Fibroblast of skin of right quadriceps (primary cell): ENCODE measurements at places on chromosomes 13 and 19.

GRCh38 chr13:75341028-75341427 is 140.9 kb downstream of the TBC1D4 start:
- no peak for DNase-seq

- DNase-seq: peak; percentile 5
Observed at GRCh38 chr13:93614776-93615175, 388.2 kb downstream of the GPC6 start.

DNA sequence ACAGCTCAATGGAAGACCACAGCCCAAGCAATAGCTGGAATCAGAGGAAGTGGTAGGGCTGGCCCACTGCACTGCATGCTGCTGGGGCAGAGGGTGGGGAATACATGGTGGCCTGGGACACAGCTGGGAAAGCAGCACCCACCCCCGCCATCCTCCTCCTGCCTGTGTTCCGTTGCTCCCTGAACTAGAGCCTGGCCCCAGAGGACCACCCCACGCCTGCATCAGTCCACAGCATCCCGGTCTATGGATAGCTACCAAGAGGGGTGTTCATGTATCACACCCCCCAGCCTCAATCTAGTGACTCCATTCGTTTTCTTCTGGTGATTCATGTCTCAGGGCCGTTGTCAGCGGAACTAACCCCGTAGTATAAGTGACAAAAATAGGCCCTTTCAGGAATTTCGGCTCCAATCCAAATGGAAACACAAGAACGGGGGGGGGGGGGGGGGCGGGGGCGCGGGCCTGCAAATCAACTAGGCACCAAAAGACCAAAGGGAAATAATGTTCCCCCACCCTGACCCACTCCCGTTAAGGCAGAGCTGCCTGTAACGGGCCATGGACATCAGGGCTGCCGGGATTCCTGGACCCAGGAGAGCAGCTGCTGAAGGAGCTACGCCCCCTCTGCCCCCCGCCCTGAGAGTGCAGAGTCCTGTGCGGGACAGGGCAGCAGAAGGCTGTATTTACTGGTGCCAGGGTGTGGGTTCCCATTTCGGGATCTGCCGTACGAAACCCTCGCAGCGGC is 18.9 kb upstream of the EPHX3 start:
- DNase-seq: peak; percentile 84

- DNase-seq: peak; percentile 99
Observed at GRCh38 chr13:50589139-50589538, 254.4 kb downstream of the DLEU7 start.

DNA sequence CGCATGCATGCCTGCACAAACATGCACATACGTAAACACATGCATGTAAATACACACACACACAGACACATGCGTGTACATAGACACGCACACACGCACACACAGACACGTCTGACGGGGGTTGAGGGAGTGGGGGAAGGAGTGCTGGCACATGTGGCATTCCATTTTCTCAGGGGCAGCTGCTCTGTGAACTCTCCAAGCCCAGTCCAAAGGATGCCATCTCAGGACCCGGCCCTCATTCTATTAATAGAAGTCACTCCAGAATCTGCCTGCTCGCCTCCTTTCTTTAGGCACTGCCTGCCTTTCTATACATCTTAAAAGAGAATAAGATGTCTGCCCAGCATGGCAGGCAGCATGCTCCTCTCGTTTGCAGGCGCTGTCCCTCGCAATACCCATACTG is 5.3 kb downstream of the ARHGEF7 start:
- DNase-seq: no peak

DNA sequence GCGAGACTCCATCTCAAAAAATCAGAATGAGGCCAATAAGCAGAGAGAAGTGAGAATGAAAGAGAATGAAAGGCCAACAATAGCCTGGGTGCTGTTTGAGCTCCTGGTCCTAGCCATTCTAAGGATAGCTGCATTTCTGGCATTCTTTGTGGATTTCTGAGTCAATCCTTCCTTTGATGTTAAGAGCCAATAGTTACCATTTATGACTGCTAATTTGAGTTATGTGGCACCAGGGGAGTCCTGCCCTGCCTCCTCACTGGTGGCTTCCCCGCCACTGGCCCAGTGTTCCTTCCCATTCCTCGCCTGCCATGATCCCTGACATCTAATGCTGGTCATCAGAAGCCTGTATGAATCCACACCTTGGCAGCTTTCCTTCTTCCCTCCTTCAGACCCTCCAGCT is 991.2 kb downstream of the UQCRFS1 start:
- no peak for DNase-seq

- DNase-seq: no peak
Observed at GRCh38 chr19:15287496-15287895, 44.8 kb downstream of the BRD4 start.

GRCh38 chr13:28626266-28626665 is 32.7 kb upstream of the POMP start:
- DNase-seq: no peak

GRCh38 chr19:42409477-42409876 is 17.7 kb downstream of the LIPE start:
- DNase-seq: no peak

DNA sequence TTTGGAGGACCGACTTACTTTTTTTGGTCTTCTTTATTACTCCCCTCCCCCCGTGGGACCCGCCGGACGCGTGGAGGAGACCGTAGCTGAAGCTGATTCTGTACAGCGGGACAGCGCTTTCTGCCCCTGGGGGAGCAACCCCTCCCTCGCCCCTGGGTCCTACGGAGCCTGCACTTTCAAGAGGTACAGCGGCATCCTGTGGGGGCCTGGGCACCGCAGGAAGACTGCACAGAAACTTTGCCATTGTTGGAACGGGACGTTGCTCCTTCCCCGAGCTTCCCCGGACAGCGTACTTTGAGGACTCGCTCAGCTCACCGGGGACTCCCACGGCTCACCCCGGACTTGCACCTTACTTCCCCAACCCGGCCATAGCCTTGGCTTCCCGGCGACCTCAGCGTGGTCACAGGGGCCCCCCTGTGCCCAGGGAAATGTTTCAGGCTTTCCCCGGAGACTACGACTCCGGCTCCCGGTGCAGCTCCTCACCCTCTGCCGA is 409 bp downstream of the FOSB start:
- DNase-seq: no peak

- no peak for DNase-seq
Observed at GRCh38 chr13:98180092-98180491, 3.0 kb upstream of the RNF113B start.

DNA sequence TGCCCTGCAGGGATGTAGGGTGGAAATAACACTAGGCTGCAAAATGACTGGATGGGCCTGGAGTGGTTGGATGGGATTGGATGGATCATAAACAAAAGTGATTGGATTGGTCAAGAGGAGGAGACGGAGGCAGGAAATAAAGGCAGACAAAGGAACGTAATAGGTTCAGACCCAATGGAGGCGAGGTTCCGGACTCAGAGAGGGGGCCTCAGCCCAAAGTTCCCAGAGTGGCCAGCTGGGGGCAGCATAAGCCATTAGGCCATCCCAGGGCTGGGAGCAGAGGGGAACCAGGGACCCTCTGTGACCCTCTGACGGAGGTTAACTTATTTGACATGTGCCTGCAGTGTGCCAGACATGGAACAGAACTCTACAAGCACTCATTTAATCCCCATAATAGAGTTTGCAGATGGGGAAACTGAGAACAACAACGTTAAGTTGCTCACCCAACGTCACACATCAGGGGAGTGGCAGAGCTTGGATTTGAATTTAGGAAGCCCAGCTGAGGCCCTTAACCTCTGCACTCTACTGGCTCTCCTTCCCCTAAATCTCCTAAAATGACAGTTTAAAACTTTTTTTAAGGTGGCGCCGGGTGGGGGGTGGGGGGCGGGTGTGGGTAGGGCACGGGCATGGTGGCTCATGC is 15.3 kb upstream of the MAP1S start:
- DNase-seq: peak; percentile 16

- DNase-seq: no peak
Observed at GRCh38 chr19:29551774-29552173, 26.0 kb downstream of the VSTM2B start.

- DNase-seq: peak; percentile 97
Observed at GRCh38 chr13:106507560-106508274, 27.7 kb downstream of the EFNB2 start.

- DNase-seq: no peak
Observed at GRCh38 chr13:112113851-112114250, 46.9 kb downstream of the SOX1 start.

- DNase-seq: no peak
Observed at GRCh38 chr19:8148410-8149260, 757 bp downstream of the FBN3 start.

GRCh38 chr19:15404097-15404779 is 14.6 kb downstream of the AKAP8L start:
- DNase-seq: no peak

DNA sequence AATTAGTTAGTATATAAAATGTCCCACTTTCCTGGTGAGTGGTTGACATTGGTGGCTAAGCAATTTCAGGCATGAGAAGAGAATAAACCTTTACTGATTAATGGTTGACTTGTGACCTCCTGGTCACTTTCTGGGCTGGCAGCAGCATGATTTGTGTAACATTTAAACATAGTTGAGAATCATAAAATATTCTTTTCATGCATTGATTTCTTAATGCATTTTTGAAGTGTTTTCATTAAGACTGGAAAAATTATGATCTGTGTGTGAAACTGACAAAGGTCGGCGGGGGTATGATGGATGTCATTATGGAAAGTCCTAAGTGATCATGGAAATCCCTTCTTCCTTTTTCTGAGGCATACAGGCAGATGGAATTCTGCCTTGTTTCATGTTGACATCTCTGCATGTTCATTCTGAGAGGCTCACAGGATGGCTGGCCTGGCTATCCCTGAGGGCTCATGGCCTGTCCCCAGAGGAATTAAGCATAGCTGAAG is 98.7 kb upstream of the RNF113B start:
- DNase-seq: peak; percentile 59

DNA sequence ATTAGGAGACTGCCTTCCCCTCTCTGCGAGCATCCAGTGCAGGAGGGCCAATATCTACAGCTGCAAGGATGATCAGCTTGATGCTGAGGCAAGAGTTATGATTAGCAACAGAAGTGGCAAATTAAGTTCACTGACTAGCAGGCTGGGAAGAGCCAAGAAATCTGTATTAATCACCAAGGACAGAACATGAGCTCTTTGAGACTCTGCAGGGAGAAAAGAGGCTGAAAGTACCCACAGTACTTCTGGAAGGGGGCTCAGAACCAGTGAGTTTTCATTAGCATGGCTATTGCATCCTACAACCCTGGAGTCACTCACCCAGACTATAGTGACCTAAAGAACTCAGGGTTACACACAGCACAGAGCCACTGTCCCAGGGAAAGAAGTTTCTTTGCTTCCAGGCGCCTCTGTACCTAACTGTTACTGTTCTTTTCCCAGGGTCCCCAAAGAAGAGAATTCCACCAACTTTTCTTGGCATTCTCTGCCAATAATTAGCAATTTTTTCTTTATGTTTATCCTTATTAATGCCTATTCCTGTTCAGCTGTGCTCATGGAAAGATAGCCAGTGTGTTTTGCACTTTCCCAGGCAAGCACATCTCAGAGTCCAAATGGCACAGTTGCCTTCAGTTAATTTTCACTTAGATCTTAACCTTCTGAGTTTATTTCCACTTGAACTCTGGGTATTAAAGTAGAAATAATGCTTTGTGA is 25.8 kb upstream of the MEDAG start:
- DNase-seq: peak; percentile 50

GRCh38 chr13:76826527-76826926 is 59.7 kb downstream of the KCTD12 start:
- DNase-seq: no peak

GRCh38 chr13:56457535-56458190 is 683.1 kb upstream of the PRR20A start:
- no peak for DNase-seq

- no peak for DNase-seq
Observed at GRCh38 chr19:10474962-10475451, 28.1 kb downstream of the KEAP1 start.

- no peak for DNase-seq
Observed at GRCh38 chr19:17860993-17861360, 1.3 kb downstream of the RPL18A start.

DNA sequence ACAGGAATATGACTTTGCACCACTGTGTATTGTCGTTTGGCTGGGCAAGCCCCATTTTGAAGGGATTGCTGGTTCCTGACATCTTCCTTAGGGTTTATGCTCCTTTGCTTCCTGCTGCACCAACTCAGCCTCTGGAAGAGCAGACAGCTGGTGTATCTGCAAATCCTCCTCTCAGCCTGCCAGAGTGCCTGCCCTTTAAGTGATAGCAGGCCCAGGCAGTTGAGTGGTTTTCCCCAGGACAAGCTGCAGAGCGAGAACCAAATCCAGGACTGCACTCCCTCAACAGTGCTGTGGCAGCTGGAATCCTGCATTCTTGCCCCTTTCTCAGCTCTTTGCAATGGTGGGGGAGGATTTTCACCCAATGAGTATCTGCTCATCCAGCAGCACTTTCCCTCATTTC is 85.5 kb downstream of the ZNF429 start:
- DNase-seq: no peak

DNA sequence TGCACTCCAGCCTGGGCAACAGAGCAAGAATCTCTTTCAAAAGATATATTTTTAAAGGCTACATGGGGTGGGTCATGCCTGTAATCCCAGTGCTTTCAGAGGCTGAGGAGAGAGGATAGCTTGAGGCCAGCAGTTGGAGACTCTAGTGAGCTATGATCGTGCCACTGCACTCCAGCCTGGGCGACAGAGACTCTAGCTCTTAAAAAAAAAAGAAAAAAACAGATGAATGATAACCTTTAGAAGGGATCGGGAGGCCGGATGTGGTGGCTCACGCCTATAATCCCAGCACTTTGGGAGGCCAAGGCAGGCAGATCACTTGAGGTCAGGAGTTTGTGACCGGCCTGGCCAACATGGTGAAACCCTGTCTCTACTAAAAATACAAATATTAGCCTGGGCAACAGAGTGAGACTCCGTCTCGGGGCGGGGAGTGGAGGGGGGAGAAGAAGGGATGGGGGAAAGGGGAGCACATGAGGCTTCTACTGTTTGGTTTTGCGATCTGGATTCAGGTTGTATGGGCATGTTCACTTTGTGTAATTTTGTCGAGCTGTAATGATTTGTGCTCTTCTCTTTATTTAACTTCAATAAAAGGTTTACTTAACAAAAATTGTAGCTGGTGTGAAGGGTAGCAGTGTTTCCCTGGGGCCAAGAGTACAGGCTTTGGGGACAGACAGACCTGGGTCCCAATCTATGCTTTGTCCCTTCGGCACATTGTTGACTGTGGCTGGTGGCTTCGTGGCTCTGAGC is 1.1 kb upstream of the PSMC4 start:
- DNase-seq: no peak

GRCh38 chr19:35251456-35251855 is 2.7 kb downstream of the LSR start:
- no peak for DNase-seq

DNA sequence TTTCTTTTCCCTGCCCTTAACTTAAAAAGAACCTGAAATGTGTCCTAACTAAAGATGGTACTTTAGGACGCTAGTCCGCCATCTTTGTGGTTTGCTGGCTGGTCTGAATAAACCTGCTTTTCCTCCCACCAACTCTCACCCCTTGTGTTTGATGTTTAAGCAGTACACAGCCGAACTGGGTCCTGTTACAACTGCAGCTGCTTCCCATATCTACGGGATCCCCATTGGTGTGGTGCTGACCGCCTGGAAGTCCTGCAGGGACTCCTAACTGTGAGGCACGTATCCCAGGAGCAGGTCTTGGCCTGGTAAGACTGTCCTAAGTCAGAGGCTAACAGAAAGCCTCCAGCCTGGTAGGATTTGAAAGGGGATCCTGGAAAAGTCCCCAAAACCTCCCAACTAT is 40.9 kb upstream of the VSTM2B start:
- DNase-seq: no peak
